ENCODE measurements at places on chromosomes 7 and 10.

- no peak for DNase-seq
These were observed 28.6 kb upstream of the TNPO3 start for GRCh38 chr7:129083525-129083924.

GRCh38 chr10:129966889-129967578, 3.0 kb upstream of the EBF3 start:
- DNase-seq, result no peak

DNA sequence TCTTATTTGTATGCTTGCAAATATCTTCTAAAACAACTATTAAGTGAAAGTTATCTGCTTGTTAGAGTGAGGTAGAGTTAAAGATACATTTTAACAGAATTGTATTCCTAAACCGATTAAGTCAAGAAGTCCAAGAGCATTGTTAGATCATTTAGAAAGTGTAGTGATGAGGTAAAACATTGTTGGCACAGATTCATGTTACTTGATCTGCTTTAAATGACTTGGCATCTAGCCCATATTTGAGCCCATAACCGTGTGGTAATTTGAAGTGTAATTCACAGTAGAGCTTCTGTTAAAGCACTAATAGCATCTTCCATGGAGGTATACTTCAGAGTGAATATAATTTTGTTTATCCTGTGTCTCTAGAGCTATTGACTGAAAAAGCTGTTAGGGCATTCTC, 62.1 kb downstream of the PTEN start:
- no peak for DNase-seq

DNA sequence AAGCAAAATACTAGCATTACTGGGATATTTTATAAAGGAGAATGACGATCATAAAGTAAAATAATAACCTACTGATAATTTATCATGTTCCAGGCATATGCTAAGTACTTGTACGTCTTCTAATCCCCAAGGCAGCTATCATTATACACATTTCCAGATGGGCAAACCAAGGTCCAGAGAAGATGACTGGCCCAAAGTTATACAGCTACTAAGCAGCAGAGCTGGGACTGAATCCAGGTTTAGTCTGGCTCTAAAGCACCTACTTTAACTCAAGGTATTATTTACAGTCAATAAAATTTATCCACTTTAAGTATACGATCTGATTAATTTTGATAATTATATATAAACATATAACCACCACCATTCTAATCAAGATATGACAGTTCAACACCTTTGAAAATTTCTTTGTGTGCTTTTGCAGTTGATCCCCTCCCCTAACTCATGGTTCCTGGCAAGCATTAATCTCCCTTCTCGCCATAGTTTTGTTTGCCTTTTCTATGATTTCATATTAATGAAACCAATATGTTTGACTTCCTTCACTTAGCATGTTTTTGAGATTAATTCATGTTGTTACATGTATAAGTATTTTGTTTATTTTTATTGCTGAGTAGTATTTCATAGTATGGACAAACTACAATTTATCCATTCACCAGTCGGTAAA, 126.7 kb downstream of the CPEB3 start:
- no peak for DNase-seq

DNA sequence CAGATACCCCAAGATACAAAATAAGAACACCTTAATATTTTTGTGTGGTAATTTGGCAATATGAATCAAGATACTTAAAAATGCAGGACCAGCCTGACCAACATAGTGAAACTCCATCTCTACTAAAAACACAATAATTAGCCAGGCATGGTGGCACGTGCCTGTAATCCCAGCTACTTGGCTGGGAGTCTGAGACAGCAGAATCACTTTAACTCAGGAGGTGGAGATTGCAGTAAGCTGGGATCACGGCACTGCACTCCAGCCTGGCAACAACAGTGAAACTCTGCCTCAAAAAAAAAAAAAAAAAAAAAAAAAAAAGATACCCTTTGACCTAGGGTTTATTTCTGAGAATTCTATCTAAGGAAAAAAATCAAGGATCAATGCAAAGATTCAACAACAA, 450.7 kb downstream of the SORCS1 start:
- no peak for DNase-seq

DNA sequence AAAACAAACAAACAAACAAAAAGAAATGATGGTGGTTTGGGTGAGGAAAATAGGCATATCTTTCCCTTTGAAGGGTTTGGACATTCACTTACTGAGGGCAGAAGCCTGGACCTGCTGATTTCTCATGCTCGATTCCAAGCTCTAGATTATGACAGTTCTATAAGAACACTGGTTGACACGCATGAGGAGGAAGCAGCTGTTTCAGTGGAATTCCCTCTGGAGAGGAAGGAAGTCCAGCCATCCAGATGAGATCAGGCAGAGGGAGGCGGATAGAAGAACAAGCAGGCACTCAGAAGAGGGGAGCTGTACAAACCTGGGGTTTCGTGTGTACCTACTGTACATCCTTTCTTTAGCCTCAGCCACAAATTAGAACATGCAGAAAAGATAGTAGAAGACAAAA, 691.9 kb downstream of the INHBA start:
- DNase-seq, result no peak

Measured in CD4-positive, alpha-beta T cell treated with Interleukin-17A for 4 hours (primary cell).